ENCODE measurements at places on chromosomes 1 and 21. TPM values are rescaled to one million over a fixed set of nuclear protein-coding genes. Genes with fewer than 3 reads are reported as not detected.
A peak's percentile ranks its signal among the peaks of the same experiment; 100 is the strongest.

GRCh38 chr1:66296370-66296769, 237.6 kb upstream of the SGIP1 start:
- DNase-seq, result no peak

DNA sequence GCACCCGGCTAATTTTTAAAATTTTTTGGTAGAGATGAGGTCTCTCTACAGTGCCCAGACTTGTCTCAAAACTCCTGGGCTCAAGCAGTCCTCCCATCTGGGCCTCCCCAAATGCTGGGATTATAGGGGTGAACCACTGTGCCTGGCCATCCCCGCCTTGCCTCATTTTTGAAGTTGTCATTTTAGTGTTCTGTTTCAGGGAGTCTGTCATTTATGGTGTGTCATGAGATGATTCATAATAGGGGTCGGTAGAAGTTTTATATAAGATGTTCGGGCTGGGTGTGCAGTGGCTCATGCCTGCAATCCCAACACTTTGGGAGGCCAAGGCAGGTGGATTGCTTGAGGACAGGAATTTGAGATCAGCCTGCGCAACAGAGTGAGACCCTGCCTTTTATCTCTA, 8.5 kb downstream of the PRCC start:
- DNase-seq, result no peak

CFHR1 gene
- not detected for total RNA-seq

GRCh38 chr1:10398278-10398733, 558 bp upstream of the PGD start:
- DNase-seq, result no peak

PIGM gene
- 3.9 TPM for total RNA-seq

- peak; percentile 4 for DNase-seq
These were observed 708 bp downstream of the CDA start for GRCh38 chr1:20589331-20590278.

DNA sequence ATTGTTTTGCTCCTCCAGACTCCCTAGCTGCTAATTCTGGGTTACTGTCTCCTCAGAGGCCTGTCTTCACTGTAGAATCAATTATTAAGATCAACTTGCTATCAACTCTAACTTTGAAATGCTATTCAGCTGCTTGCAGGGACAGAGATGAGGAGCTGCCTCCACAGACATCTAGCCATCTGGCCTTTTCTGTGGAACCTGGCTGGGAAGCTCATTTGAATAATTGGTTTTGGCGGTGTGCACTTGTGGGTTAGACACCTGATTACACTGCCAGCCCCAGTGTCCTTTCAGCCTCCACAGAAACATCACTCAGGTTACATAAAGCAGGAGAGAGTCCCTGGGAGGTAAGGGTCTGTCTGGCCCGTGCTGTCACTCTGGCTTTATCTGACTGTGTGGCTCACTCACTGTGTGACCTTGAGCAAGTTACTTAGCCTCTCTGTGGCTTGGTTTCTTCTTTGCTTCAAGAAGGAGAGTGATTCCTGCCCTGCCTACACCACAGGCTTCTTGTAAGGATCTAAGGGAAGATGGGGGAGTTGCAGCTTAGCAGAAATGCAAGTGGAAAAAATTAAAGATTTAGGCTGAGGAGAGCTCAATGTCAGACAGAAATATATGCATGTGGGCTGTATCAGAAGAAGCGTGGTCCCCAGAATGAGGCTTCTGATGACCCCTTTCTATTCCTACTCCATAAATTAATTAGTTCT, 131.6 kb downstream of the BEND5 start:
- no peak for DNase-seq

- no peak for DNase-seq
These were observed 352.4 kb upstream of the RUNX1 start for GRCh38 chr21:35401476-35401875.

C1orf185 gene
- total RNA-seq, result not detected

GRCh38 chr1:167949785-167950184, 12.9 kb upstream of the MPC2 start:
- no peak for DNase-seq

S1PR1 gene
- total RNA-seq, result 66.4 TPM

- DNase-seq, result peak; percentile 54
These were observed 73.8 kb downstream of the MTR start for GRCh38 chr1:236868625-236869467.

DNA sequence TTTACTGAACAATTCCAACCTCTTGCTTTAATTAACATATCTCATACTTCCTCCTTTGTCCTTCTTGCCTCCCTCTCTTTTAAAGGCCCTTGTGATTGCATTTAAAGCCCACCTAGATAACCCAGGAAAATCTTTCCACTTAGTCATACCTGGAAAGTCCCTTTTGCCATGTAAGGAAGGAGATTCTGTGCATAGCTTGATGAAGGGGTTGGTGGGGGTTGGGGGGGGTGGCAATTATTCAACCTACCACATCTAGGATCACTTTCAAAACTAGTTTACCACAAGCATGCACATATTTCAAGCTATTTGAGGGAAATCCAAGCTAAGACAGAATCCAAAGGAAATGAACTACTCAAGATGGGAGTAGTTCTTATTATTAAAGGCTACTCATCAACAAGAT, 249.1 kb upstream of the PTBP2 start:
- DNase-seq, result no peak
